ENCODE measurements at places on chromosomes 3 and 15.

GRCh38 chr3:138902171-138902570, 44.8 kb downstream of the FOXL2 start:
- DNase-seq: no peak

DNA sequence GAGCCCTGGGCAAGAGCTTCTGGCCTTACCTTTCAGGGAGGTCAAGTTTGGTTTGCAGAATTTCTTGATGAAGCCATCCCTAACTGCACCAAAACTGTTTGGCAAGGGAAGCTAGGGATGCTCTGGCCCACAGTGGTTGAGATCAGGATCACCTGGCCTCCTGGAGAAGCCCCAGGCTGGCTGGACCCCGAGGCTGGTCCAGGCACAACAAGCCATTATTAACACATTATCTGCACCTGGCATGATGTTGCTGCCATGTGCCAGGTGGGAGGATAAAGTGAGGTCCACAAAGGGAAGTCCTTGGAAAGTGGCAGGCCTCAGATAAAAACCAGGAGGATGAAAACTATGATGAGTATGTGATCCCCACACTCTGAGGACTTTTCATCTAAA, 35.9 kb upstream of the DUSP7 start:
- DNase-seq: no peak

- no peak for DNase-seq
Measured at GRCh38 chr15:27353856-27354255, 382.9 kb downstream of the GABRG3 start.

- no peak for DNase-seq
Measured at GRCh38 chr3:191314109-191314728, 15.0 kb upstream of the CCDC50 start.

GRCh38 chr15:93087825-93088199, 1.2 kb downstream of the RGMA start:
- peak; percentile 93 for DNase-seq

GRCh38 chr15:85589851-85590250, 204.9 kb downstream of the KLHL25 start:
- no peak for DNase-seq

DNA sequence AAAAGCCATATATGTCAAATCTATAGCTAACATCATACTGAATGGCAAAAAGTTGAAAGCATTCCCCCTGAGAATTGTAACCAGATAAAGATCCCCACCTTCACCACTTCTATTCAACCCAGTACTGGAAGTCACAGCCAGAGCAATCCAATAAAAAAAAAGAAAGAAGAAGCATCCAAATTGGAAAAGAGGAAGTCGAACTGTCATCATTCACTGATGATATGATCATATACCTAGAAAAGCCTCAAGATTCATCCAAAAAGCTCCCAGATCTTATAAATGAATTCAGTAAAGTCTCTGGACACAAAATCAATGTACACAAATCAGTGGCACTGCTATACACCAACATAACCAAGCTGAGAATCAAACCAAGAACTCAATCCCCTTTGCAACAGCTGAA, 97.4 kb downstream of the CBLB start:
- no peak for DNase-seq

GRCh38 chr15:70058642-70059360, 38.9 kb downstream of the TLE3 start:
- DNase-seq: no peak

- no peak for DNase-seq
Measured at GRCh38 chr3:14425581-14426304, 23.3 kb downstream of the SLC6A6 start.

- DNase-seq: no peak
Measured at GRCh38 chr3:102205647-102206046, 229.2 kb upstream of the ZPLD1 start.

DNA sequence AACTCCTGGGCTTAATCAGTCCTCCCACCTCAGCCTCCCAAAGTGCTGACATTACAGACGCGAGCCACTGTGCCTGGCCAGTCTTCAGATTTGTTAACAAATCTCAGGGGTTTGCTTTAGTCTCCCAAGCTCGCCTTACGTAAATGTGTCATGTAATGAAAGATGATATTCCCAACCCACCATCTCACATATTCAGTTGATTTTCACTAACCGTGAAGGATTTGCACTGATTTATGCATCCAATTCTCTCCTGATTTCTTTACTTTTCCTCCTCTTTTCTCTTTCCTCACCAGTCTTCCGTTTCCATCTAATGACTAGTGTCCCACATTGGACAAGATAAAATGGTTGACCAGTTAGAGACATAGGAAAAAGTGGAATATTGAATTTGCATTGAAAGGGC, 72.6 kb downstream of the TCF12 start:
- DNase-seq: no peak

- no peak for DNase-seq
Measured at GRCh38 chr3:115626006-115626409, 2.7 kb downstream of the GAP43 start.

DNA sequence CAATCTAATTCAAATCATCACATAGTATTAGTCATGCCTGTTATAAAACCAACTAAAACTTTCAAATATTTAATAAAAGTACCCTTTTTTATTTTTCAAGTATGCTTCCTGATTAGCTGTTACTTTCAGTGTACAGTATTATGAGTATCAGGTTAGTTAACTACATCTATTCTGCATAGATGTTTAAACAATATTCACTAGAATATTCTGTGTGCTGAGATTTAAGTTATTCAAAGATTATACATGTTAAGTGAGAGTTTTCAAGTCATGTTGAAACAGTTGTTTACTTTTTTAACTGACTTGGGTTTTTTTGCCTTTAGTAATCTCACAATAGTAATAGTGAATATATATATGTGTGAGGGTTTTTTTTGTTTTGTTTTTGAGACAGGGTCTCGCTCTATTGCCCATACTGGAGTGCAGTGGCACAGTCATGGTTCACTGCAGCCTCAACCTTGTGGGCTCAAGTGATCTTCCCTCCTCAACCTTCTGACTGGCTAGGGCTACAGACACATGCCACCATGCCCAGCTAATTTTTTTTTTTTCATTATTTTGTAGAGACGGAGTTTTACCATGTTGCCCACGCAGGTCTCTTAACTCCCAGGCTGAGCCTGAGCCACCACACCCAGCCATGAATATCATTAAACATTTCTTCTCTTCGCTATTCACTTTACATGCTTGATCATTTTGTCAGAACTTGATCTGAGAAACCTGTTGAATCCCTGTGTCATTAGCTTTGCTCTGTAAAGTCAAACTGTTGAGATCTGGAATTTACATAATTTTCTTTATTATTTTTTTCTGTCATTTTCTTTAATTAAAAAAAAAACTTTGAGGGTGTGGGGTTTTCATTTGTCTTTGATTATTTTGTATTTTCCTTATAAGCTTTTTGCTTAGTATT, 286.2 kb upstream of the UBE2E1 start:
- no peak for DNase-seq

DNA sequence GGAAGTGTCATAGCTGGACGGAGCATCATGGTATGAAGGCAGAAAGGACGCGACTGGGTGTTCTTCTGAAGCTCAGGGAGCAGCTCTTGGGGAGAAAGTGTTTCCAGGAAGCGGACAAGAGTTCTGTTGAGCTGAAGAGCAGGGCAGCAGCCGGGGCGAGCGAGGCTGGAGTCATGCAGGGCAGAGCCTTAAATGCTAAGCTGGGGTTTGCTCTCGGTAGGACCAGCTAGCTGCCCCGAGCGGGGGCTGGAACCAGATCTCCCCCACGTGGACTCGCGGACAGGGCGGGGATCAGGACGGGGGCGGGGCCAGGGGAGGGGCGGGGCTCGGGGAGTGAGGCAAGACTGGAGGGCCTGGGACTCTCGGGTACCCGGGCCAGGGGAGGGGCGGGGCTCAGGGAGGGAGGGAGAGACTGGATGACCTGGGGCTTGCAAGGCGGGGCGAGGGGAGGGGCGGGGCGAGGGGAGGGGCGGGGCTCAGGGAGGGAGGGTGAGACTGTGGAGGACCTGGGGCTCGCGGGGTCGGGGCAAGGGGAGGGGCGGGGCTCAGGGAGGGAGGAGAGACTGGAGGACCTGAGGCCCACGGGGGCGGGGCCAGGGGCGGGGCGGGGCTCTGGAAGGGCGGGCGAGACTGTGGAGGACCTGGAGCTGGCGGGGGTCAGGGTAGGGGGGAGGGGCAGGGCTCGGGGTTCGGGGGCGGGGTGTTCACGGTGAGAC, 461 bp upstream of the FAH start:
- DNase-seq: peak; percentile 94

DNA sequence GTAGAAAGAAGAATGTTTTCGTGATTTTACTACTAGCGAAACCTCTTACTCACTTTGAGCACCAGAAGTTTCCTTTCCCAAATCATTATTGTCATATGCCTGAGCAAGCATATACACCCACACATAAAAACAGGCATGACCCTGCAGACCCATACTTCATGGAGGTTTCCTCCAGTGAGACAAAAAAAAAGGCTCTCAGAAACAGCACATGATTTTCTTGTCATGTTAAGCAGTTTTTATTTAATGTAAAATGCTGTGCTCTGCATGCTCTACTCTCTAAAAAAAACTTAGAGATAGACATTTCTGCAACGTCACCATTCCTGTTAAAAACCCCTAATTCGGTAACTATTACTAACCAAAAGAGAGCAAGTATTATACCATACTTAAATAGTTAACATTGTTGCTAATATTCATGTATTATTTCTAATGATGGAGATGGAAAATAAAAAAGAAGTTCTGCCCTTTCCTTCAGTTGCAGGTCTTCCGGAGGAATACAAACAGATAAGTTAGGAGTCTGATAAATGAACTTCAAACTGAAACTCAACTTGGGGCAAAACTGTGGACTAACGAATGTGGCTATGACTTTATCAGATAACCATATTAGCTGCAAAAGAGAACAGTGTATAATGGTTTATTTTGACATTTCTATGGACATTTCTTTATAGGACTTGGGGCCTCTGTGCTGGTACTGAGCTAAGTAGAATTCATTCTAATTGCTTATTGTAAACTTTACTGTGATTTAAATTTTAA, 15.9 kb downstream of the CD200R1 start:
- DNase-seq: no peak

DNA sequence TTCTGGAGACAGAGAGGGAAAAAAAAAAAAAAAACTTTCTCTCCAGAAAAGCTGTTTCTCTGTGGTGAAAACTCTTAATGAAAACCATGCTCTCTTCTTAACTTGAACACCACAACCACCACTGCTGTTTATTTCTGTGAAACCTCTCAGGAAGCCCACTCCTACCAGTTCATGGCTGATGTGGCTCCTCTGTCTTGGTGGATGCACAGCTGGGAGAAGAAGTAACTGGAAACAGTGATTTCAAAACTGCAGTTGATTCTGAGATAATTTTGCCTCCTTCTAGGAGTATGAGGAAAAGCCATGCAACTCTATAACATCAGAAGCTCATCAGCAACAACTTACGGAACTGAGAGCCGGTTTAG, 40.2 kb upstream of the PYGO1 start:
- no peak for DNase-seq

DNA sequence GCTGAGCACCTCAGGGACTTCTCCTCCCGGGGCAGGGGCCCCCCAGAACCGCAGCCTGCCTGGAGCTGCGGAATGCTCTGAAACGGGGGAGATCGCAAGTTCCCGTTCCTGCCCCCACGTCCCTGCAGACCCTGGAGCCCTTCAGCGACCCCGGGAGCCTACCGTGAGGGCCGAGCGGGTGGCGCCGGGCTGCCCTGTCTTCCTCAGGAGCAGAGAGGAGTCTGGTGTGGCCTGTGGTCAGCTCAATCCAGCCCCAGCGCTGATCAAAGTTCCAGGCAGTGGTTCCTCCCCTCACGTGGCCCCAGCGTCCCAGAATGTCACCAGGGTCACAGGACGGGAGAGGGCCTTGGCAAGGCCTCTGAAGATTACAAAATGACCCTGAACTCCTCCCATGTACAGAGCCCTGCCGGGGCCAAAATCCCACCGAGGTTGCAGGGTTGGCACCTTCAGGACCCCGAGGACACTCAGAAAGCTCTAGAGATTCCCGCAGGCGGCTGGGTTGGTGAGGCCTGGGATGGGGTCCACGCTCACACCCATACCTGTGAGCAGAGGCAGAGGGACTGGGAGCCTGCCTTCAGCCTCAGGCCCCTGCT, at the start of gene CPN2:
Gene CPN2, minus strand, starts transcription at position 249 of the 593 bp plus-strand sequence. CDS start 8,626 bp downstream, outside the sequence.
- DNase-seq: no peak

DNA sequence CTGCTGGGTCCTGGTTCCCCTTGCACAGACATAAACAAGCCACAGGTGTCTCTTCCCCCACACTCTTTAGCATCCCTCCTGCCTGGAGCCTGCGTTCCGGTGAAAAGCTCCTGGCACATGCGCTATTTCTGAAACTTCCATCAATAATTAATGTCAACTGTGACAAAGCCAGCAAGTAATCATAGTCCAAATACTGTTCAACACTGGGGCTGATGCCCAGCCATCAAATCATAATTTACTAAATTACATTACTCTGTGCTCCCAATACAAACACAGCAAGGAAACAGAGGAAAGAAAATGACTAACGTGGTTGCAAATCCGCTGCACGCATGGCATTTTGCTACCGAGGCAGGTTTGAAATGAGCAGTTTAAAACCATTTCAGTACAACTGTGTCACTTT, 294.7 kb downstream of the ERC2 start:
- no peak for DNase-seq

GRCh38 chr3:188169830-188170455, 16.0 kb downstream of the LPP start:
- DNase-seq: no peak

GRCh38 chr3:124997303-124998246, 58.2 kb downstream of the HEG1 start:
- no peak for DNase-seq

GRCh38 chr3:41101231-41101630, 98.1 kb upstream of the CTNNB1 start:
- no peak for DNase-seq

DNA sequence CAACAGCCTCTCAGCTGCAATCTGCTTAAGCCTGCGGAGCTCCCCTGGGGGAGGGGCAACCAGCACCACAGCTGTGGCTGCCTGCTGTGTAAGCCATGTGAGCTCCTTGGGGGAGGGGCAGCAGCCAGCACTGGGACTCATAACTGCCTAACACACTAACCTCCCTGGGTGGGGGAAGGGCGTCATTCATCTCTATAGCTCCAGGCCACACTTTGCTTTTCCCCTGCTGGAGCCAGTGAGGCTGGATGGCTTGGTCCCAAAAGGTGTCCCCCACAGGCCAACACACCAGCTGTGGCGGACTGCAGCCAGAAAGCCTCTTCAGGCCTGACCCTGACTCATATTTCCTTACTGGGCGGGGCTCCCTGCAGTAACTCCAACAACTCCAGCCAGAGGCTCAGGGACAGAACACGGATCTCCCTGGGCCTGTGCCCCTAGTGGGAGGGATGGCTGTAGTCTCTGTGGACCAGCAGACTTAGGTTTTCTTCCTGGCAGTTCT, 129.8 kb downstream of the PPM1L start:
- DNase-seq: no peak

GRCh38 chr3:19254189-19254588, 105.9 kb downstream of the KCNH8 start:
- no peak for DNase-seq

GRCh38 chr3:161295325-161295724, 74.2 kb downstream of the NMD3 start:
- DNase-seq: no peak

Measured in right atrium auricular region (tissue), 2 donors.